ENCODE measurements at places on chromosomes 6 and 20. TPM values are rescaled to one million over a fixed set of nuclear protein-coding genes. Genes with fewer than 3 reads are reported as not detected.

GRCh38 chr6:146304181-146304580 lies 239.5 kb upstream of the RAB32 start:
- DNase-seq: no peak

GRCh38 chr6:37210313-37210968 lies 40.5 kb downstream of the PIM1 start:
- peak; percentile 90 for DNase-seq

GRCh38 chr20:40760399-40760798 lies 71.4 kb upstream of the MAFB start:
- no peak for DNase-seq

DNA sequence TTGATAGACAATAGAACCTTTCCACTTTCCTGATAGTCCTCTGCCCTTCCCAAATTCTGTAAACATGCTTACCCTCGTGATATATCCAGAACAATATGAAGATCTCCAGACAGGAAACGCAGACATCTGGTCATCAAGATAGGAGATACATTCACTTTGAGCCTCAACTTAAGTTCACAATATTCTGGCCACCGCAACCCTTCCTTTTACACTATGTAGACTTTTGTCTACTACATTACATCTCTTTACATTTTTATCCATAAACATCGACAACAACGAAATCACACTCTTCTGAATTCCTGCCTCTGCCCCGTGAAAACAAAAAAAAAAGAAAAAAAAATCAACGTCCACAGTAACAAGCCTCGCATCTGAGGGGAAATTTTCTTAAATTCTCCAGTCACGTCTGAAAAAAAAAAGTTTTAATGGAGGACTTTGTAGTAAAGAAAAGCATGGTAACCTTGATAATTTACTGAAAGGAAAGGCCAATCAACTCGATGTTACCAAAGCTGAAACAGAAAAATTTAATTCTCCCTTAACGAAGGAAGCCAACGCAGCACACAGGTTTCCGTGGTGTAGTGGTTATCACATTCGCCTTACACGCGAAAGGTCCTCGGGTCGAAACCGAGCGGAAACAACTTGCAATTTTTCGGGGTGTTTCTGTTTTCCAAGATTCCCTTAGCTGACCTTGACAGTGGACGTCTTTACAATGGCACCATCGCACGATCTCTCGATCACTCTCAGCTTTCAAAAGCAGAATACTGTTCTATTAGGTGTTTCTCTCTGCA lies 21.8 kb downstream of the POM121L2 start:
- no peak for DNase-seq

DNA sequence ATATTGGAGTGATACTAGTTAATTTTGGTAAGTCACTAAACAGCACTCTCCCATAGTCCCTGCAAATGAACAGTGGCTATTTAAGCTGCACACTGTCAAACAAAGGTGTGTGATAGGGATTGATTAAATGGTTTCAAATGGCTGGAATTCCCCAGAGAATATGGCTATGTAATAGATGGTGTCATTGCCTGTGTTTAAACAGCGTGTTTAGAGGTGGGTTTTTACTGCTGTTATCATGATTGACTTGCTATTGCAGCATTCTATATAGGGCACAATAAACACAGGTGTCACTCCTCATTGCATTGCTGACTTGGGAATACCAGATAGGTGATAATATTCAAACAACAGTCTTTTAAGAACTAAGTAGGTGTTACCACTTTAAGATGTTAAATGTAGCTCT lies 171.7 kb upstream of the MAN1A1 start:
- DNase-seq: no peak

The CTSA gene
- 112 TPM for total RNA-seq

The GRIK2 gene
- total RNA-seq: 12.4 TPM

The DDX39B gene
- total RNA-seq: 360 TPM
